Neural progenitor cell (in vitro differentiated cells): ENCODE measurements at places on chromosomes 7 and 10. TPM values are rescaled to one million over a fixed set of nuclear protein-coding genes. Genes with fewer than 3 reads are reported as not detected.

GRCh38 chr10:317271-317769, 182.1 kb downstream of the ZMYND11 start:
- H3K4me1 ChIP-seq: no peaks in the 10 kb centered on the region
- no peak for DNase-seq
- no peaks in the 10 kb centered on the region for H3K27me3 ChIP-seq
- no peak overlapping the region for H3K27ac ChIP-seq

DNA sequence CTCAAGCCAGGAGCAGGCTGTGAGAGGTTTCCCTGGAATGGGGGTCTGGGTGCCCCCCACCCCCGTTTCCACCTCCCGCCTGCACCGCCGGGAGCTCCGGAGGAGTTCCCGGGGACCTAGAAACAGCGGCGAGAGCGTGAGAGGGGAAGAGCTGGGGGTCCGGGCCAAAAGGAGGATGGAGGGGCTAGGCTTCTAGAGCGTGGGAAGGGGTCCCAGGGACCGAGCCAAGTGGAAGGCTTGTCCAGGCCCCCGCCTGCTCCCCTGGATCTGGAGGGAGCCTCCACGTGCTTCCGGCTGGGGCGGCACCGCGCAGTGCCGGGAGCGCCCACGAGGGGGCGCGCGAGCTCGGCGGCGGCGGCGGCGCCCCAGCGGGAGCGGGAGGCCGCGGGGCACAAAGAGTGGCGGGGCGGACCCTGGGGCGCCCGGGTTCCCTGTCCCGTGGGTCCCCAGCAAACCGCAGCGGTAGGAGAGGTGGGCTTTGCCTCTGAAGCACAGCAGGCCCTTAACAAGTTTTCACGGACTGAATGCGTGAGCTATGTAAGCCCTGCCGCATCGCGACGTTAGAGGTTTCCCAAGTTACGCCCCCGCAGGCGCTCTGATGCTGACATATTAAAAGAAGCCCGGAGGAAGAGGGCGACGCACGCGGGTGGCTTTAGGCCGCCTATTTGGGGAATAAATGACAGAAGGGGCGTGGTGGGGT, 104.4 kb upstream of the LRRC4 start:
- H3K27me3 ChIP-seq: peaks cover 91% of the 10 kb centered on the region
- H3K36me3 ChIP-seq: no peaks in the 10 kb centered on the region
- H3K27ac ChIP-seq: no peak overlapping the region
- DNase-seq: peak; percentile 87
- H3K4me3 ChIP-seq: peak overlapping the region; percentile 69
- peaks cover 3% of the 10 kb centered on the region for H3K4me1 ChIP-seq

GRCh38 chr10:2992401-2993198, 74.7 kb upstream of the PFKP start:
- no peaks in the 10 kb centered on the region for H3K4me1 ChIP-seq
- no peak overlapping the region for H3K27ac ChIP-seq
- no peak overlapping the region for H3K4me3 ChIP-seq
- H3K36me3 ChIP-seq: no peaks in the 10 kb centered on the region

DNA sequence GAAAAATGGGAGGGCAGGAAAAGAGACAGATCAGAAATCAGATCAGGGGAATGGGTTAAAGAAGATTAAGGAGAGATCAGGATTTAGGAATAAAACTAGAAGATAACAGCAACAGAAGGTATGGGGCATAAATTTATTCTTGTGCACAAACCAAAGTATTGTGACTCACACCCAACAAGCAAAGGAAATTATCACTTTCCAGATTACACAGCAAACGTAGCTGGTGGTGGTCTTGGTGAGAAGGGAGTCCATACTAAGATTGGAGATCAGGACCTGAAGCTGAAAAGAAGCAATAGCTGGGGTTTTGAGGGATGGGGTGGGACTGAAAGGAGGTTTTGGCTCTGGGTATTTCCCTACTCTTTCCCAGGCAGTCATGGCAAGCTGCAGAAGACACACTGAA, 3.5 kb upstream of the MYOZ1 start:
- H3K36me3 ChIP-seq: no peaks in the 10 kb centered on the region
- no peaks in the 10 kb centered on the region for H3K27me3 ChIP-seq
- no peak for DNase-seq
- no peak overlapping the region for H3K27ac ChIP-seq

Gene C7orf57
- not detected in 2 replicates for total RNA-seq

Gene NSMCE4A
- 159 and 223 TPM in 2 replicates for total RNA-seq

DNA sequence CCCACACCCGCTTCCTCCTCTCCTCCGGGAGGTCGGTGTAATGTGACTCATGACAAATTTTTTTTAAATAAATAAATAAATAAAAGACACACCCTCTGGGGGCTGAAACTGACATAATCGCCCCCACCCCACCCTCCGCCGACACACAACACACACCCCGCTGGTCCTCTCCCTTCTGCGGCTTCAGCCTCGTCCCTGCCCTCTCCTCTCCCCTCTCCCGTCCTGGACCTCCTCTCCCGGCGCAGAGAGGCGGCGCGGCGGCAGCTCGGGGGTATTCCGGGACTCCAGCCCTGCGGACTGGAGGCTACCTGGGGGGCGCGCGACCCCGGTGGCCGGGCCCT, 686 bp downstream of the ABI1 start:
- peaks cover 8% of the 10 kb centered on the region for H3K4me1 ChIP-seq
- H3K4me3 ChIP-seq: peak overlapping the region; percentile 96
- no peaks in the 10 kb centered on the region for H3K27me3 ChIP-seq

- H3K27ac ChIP-seq: no peak overlapping the region
- no peak overlapping the region for H3K4me3 ChIP-seq
- no peak for DNase-seq
- no peaks in the 10 kb centered on the region for H3K4me1 ChIP-seq
- no peaks in the 10 kb centered on the region for H3K36me3 ChIP-seq
These were observed 349.7 kb upstream of the MBL2 start for GRCh38 chr10:53122281-53122680.

GRCh38 chr10:70600512-70601395, 1.8 kb downstream of the PRF1 start:
- no peak overlapping the region for H3K4me3 ChIP-seq
- H3K36me3 ChIP-seq: no peaks in the 10 kb centered on the region
- no peaks in the 10 kb centered on the region for H3K27me3 ChIP-seq
- no peak overlapping the region for H3K27ac ChIP-seq
- no peak for DNase-seq
- H3K4me1 ChIP-seq: no peaks in the 10 kb centered on the region

DNA sequence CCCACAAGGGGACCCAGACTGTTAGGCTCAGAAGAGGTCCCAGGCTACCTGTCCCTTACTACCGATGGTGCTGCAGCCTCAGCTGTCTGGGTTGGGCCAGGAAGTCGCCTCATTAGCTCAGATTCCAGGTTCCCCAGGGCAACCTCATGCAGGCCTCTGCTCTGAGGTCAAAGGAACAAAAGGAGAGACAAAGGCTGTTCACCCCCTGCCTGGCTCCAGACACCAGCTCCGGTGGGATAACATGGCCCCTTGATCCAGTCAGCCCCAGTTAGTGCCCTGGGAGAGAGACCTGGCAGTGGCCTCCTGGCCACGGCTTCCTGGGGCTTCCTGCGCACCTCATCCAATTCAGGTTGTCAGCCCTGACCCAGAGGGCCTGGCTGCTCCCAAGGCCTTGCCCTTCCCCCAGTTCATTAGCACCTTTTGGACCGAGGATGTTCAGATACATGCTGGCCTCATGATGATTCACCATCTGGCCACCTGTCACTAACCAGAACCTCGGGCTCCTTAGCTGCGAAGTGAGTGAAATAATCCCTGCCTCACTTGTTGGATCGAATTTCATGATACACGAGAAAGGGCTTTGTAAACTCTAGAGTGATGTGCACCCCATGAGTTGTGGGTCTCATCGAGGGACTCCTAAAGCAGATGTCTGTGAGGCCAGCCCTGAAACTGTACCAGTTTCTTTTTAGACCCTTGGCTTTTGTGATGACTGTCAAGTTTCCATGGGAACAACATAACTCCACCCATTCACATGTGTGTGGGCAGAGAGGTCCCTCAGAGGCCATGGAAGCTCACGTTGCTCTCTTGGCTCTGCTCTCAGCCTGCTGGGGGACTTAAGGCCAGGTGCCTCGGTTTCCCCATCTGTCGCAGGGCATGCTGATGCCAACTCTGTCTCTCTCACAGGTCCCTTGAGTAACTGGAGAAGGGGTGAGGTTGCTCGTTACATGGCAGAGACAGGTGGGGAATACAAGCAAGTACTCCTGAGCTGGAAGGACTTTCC, 79.5 kb upstream of the PCBD1 start:
- peak; percentile 68 for DNase-seq
- no peak overlapping the region for H3K27ac ChIP-seq
- peaks cover 40% of the 10 kb centered on the region for H3K4me1 ChIP-seq
- peaks cover 12% of the 10 kb centered on the region for H3K36me3 ChIP-seq
- H3K27me3 ChIP-seq: peaks cover 19% of the 10 kb centered on the region
- H3K4me3 ChIP-seq: no peak overlapping the region

DNA sequence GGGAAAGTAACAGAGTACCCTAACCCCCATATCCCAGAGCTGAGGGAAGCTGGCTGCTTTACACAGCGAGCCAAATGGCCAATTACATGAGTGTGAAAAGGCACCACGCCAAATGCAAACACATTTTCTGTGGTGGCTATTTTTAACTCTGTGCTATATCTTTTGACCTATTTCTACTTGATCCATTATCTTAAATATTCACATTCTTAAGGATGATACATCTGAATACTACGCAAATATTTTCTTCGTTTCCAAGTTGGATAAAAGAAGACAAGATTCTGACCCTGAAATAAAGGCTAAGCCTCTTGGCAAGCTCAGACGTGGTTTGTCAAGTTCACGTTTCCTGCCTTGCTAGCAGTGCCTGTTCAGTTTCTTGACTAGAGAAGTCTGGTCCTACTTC, 146.7 kb upstream of the TMEM196 start:
- H3K36me3 ChIP-seq: no peaks in the 10 kb centered on the region
- no peak overlapping the region for H3K4me3 ChIP-seq
- no peak for DNase-seq
- H3K27ac ChIP-seq: no peak overlapping the region
- H3K27me3 ChIP-seq: no peaks in the 10 kb centered on the region
- no peaks in the 10 kb centered on the region for H3K4me1 ChIP-seq

DNA sequence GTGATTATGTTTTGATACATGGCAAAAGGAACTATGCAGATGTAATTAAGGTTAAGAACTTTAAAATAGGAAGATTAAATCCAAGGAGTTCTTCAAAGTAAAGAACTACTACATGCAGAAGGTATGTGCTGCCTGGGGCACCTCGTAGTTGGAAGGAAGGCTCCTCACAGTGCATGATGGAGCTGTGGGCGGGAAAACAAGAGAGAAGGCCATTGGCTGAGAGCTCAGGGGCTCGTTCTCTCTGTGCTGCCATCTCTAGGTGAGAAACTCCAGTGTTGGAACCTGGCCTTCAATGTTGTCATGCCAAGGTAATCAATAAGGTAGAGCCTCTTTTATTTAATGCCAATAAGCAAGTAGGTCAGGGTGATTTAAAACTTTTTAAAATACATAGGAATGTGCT, 391.4 kb upstream of the ETV1 start:
- H3K4me3 ChIP-seq: no peak overlapping the region
- no peaks in the 10 kb centered on the region for H3K27me3 ChIP-seq
- no peak for DNase-seq
- peaks cover 16% of the 10 kb centered on the region for H3K4me1 ChIP-seq
- H3K27ac ChIP-seq: no peak overlapping the region

DNA sequence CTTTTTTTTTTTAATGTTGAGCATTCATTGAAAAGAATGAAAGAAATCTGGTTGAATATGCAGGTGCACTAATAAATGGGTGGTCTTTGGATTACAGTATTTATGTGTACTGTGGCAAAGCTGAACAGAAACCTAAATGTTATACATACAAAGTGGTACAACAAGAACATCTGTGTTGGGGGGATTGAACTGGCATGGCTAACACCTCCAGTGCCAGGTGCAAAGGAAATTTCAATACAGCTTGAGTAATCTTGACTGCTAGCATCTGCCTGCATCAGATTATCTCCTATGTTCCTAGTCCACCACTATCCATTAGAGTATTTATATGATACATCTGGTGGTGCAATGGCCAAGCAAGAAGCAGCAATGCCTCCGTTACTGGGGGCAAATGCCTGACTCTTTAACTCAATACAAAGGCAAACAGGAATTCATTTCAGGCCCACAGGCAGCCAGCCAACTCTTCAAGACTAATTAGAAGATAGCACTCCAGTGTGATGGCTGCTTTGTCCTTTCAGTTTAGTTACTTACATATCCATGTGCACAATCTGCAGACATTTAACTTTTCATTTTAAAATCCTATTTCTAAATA, 220.5 kb upstream of the ETV1 start:
- H3K4me3 ChIP-seq: no peak overlapping the region
- H3K27ac ChIP-seq: no peak overlapping the region
- peaks cover 8% of the 10 kb centered on the region for H3K4me1 ChIP-seq

DNA sequence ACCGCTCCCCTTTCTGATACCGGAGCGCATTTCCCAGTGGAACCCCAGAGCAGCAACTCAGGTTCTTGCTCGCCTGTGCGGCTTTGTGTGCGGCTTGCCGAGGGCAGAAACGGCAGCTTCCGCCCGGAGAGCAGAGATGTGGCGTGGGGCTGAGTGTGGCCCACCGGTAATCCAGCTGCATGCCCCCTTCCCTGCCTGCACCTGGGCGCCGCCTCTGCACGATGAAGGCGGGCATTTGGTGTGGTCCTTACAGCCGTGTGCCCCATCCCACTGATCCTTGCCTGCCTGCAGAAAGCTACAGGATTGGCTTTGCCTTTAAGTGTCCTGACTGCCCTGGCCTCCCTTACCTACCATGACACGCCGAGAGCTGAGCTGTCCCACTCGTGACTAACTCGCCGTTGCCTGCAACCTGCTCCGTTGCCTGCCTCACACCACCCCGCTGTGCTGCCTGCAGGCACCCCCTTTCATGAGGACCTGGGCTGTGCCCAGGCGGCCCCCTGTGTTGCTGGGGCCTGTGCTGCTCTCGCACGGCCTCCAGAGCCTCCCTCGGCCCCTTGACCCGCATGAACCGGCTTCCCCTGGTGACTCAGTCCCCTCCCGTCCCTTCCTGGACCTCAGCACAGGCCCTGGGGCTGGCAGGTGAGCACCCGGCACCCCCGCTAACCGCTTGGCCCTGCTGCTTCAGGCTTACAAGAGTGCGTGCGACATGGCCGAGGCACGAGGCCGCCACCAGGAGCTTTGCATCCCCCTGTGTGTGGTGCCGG, 48.0 kb downstream of the PITRM1 start:
- DNase-seq: no peak
- peaks cover 13% of the 10 kb centered on the region for H3K4me1 ChIP-seq
- no peak overlapping the region for H3K4me3 ChIP-seq
- no peak overlapping the region for H3K27ac ChIP-seq

- DNase-seq: no peak
- no peak overlapping the region for H3K27ac ChIP-seq
- H3K4me3 ChIP-seq: no peak overlapping the region
- no peaks in the 10 kb centered on the region for H3K36me3 ChIP-seq
These were observed 9.6 kb downstream of the ELMO1 start for GRCh38 chr7:37438906-37439652.

Gene PRKCQ
- total RNA-seq: 3.5 TPM in 2 replicates

Gene SCD
- total RNA-seq: 448 and 468 TPM in 2 replicates

GRCh38 chr7:49866076-49866735, 92.8 kb downstream of the VWC2 start:
- peaks cover 9% of the 10 kb centered on the region for H3K4me1 ChIP-seq
- no peak overlapping the region for H3K4me3 ChIP-seq
- no peak for DNase-seq
- no peaks in the 10 kb centered on the region for H3K27me3 ChIP-seq
- H3K36me3 ChIP-seq: no peaks in the 10 kb centered on the region

Gene CYP2C19
- not detected in 2 replicates for total RNA-seq

- H3K36me3 ChIP-seq: no peaks in the 10 kb centered on the region
- DNase-seq: no peak
- H3K27me3 ChIP-seq: no peaks in the 10 kb centered on the region
- no peak overlapping the region for H3K4me3 ChIP-seq
These were observed 36.3 kb upstream of the DIP2C start for GRCh38 chr10:725786-726185.
